ENCODE measurements at places on chromosomes 2 and 18.

DNA sequence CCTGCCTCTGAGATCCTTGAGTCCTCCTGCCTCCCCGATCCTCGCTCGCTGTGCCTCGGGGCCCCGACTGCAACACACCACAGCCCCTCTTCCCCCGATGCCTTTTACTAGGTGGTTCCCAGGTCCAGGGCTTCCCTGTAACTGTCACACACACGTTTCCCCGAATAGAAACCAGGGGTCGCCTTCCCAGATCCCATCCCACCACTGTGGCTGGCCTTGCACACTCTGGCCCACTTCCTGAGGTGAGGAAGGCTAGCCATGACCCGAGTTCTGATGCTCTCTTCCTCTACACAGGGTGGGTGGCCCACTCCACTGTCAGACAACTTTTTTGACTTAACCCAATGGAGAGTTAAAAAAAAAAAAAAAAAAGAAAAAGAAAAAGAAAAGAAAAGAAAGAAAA lies 139.6 kb upstream of the ASB18 start:
- DNase-seq = no peak

DNA sequence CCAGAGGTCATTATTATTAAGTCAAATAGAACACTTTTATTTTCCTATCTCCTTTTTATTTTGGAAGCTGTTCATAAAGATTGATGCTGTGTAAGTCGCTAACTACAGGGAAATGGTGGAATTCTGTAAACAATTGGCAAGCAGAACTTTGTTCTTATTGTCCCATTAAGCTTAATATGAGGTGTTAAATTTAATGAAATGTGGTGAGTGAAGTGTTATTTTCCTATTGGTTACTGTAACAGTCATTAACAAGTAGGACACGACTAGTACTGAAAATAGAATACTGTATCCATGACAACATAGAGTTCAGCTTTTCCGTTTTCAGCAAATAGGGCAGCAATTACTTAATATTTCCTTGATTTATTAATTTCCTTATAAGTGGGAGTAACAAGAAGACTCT lies 279.1 kb upstream of the ZEB2 start:
- no peak for DNase-seq

DNA sequence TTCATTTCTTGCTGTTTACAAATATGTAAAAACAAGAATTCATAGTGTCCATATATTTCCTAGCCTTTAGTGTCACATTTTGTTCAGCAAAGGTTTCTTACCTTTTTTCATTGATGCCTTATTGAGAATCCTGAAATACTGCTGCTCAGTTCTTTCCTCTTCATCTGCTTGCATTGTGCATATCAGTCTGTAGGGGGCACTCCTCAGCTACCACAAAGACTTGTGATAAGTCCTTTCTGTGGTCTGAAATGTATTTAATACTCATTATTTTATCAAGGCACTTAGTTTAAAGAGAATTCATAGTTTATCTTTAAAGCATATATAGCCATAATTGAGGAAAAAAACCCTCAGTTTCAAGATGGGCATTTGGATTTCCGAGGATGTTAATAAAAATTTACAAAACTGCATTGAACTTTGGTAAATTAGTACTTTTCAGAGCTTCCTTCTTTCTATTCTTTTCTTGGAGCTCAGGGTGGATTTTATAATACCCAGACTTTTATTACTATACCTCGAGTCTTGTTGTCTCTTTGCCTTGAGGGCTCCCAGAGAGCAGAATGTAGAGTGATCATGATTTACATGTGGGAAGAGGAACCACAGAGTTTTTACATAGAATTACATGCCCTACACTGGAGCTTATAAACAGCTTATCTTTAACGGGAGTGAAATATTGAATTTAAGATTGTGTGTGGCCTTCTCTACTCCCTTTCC lies 570.1 kb downstream of the PLCL1 start:
- DNase-seq = peak; percentile 72

DNA sequence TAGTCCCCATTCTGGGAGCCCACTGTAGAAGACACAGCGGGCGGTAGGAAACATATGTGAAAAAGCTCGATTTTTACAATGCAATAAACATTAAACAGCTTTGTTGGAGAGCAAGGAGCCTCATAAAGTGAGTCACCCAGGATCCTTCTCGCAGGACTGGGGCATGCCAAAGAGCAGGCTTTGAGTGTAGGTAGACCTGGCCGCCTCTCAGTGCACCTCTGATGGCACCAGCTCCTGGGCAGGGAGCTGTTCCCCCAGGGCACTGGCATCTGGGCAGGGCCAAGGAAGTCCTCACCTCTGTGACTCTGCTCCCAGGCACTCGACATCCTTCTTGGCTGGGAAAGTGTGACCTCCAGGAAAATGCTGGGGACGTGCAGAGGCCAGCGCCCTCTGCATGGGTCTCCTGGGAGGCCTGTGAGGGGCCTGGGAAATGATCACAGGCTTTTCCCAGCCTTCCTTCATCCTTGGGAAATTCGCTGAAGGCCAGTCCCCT lies 94.2 kb downstream of the POLR1A start:
- DNase-seq = no peak

GRCh38 chr2:241820625-241821384 lies 11.8 kb downstream of the NEU4 start:
- DNase-seq = no peak

DNA sequence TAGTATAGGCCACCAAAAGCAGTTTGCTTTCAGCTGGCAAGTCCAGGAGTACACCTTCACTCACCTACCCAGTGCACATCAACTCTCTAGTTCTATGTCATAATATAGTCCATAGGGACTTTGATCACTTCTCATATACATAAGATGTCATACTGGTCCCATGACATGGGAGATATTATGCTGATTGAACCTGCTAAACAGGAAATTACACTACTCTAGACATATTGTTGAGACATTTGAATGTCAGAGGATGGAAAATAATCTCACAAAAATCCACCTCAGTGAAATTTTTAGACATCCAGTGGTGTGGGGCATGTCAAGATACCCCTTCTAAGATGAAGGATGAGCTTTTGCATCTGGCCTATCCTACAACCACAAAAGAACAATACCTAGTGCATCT lies 322.5 kb downstream of the EN1 start:
- no peak for DNase-seq

- DNase-seq = no peak
Observed at GRCh38 chr2:10091182-10091888, 11.1 kb upstream of the CYS1 start.

DNA sequence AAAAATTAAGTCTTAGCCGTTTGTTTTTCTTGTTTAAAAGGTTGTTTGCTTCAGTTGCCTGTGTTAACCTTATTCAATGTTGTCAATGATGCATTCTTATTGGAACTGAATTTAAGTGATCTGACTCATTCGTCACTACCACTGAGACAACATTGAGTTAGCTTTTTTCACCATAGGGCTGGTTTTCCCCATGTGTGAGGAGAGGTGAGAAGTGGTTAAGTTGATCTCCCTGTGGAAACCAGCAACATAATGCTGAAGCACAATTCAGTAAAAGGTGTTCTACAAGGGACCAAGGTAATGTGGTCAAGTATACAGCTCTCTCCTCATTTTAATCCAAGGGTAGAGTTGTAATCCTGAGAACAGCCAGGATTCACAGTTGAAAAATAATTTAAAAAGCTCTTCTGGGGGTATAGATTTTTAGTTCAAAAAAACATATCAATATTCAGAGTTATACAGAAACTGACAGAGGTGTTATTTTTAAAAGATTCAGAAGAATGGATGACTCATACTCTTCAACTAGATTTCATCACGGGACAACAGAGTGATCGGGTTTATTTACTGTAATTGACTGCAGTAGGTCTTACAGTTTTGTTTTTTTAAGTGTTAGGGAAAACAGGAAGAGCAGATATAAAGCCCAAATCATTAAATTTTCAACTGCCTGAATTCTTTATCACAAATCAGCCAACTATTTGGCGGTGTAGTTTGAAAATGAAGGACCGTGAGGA lies 12.6 kb downstream of the NOP58 start:
- peak; percentile 61 for DNase-seq

GRCh38 chr18:80171054-80171872 lies 62.2 kb downstream of the ADNP2 start:
- DNase-seq = peak; percentile 53

- no peak for DNase-seq
Observed at GRCh38 chr18:9665314-9665713, 42.8 kb upstream of the RAB31 start.

DNA sequence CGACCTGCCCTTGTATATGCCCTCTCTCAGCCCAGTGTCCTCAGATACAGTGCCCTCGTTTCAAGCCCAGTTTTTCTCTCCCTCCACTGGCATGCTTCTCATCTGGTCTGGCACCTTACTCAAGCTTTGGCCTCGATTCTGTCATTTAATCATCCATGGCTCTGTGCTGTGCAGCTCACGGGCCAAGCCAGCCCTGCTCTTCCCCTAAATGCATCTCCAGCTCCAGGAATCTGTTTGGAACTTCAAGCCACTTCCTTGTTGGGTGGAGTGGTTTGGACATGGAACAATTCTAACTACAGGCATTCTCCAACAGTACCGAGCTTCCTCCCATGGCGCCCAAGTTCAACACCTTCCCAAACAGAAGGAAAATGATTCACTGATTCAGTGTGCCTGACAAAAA lies 76.7 kb upstream of the ZNF397 start:
- no peak for DNase-seq

GRCh38 chr2:96542357-96542977 lies 5.9 kb downstream of the ARID5A start:
- DNase-seq = no peak

DNA sequence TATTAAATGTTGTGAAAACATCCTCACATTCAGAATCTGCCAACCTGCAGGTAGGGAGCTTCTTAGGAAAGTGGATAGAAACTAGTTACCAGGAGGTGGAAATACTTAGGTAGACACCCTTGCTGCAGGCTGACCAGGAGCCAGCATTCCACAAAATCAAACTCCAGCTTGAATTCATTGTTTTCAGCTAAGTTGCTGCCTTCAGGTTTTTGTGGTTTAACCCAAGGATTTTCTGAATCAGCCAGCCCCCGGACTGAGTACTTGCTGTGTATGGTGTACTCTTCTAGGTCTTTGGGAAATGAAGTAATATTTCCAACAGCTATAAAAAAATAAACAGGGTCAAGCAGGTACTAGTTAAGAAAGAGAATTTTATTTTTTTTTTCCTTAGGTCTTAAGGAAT lies 192.1 kb upstream of the CHST9 start:
- no peak for DNase-seq

DNA sequence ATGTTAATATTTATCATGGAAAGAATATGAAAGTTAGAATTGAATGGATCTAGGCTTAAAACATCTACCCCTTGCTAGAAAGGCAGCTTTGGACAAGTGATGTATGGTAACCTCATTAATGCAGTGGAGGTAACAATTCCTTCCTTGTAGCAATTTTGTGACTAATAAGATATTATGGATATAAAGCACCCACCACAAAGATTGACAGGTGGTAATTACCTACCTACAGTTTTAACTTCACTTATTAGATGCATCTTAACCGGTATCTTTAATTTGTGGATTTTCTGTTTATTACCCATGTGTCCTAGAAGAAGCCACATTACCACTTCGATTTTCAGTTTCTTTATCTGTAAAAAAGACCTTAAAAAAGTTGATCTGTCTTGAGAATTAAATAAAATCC lies 367.0 kb downstream of the DSC3 start:
- DNase-seq = no peak

- DNase-seq = no peak
Observed at GRCh38 chr2:228242591-228242990, 61.1 kb upstream of the SPHKAP start.

DNA sequence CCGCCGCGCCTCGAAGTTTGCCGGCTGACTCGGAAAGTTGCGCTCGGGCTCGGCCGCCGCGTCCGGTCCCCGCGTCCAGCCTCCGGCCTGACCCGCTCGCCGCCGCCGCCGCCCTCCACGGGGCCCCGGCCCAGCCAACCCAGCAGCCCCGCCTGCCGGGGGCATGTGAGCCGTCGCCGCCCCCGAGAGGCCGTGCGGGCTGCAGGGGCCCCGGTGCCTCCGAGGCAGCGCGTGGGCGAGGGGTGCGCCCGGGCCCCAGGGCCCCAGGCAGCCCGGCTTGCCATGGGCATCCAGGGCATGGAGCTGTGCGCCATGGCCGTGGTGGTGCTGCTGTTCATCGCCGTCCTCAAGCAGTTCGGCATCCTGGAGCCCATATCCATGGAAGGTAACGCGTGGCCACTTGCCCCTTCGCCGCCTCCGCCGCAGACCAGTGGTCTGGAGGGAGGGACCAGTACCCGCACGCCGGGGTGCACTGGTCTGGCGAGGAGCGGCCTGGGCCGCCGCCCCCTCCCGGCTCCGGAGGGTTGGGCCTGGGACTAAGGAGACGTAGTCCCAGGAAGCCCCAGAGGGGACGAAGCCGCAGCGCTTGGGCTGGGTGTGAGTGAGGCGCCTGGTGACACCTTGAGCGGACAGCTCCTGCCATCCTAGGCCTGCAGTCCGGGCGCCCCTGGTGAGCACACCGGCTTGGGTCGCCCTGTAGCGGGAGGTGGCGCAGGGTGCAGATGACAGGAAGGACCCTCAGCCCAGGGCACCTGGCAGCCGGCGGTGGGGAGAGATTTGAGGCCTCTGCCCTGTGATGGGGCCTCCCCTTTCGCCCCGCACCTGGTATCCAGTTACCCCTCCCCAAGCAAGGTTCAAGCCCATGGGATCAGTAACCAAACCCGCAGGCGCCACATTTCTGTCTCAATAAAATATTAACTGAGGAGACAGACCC lies 49.9 kb downstream of the KCNIP3 start:
- DNase-seq = peak; percentile 10

DNA sequence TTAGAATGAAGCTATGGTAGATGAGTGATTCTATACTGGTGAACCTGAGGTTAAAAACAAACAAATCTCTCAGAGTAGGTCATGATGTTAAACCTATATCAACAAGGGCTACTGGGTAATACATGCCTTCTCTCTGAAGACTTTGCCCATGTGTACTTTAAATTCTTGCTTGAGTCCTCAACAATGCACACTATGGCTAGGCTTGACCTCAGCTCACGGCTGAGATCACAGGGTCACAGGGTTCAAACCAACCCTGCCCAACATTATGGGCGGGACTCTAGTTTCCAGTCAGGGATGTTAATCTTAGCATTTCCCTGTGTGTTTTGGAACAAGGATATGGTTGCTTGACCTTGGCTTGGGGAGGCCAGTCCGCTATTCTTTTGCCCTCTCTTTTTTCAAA lies 7.7 kb downstream of the CD28 start:
- no peak for DNase-seq

DNA sequence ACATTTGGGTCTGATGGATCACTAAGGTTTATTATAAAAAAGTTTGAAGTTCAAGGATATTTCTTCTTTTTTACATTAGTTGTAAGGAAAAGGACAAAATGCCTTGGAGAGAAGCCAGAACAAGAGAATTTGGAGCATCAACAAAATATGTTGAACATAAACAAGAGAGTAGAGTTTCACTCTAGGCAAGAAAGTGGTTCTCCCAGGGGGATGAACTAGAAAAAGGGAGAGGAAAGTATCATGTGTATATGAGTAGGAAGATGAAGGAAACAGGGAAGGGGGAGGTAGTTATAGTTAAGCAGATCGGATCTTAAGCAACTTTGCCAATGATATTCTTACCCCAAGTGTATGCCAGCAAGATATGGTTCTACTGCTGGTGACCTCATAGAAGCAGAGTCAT lies 63.8 kb upstream of the GALNT3 start:
- DNase-seq = peak; percentile 50

DNA sequence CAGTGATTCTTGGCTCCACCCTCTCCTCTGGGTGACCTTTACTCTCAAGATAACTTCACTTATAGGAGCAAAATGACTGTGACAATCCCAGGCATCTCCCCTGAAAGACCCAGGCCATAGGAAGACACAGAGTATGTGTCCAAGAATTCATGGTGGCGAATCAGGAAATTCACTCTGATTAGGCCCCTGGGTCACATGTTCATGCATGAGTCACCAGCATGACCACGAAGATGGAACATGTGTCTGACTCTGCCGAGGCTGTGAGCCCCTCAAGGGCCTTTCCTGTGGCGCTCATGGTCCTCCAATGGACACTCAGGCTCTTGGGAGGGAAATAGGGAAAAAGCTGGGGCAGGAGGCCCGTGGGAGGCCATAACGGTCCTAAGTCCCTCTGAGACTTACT lies 74.0 kb upstream of the TEX51 start:
- DNase-seq = peak; percentile 21
